ENCODE measurements at places on chromosomes 16 and 17.

DNA sequence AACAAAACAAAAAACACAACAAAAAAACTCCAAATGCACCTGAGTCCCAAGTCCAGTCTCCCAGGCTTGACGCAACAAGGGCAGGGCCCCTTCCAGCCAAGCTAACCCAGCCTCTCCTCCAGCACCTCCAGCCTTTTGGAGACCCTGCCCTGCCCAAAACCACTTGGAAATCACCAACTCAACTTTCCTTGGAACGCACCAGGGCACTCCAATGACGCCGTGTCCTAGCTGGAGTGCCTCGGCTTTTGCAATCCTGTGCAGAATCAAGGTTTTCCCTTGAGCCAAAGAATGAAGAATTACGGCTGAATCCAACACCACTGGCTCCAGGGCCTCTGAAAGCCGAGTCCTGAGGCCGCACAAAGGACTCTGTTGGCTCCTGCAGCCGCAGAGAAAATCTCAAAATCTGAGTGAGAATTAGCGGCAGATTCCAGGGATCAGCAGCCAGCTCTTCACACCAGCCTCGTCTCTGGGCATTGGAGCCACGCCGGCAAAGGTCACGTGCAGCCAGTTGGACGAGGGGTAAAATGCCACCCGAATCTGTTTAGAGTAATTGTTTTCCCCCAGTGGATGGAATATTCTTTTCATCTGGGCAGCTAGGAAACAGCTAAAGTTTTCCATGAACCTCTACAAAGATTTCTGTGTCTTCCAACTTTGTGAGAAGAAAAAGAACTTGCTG is 9.7 kb upstream of the BAIAP2 start:
- DNase-seq: no peak

DNA sequence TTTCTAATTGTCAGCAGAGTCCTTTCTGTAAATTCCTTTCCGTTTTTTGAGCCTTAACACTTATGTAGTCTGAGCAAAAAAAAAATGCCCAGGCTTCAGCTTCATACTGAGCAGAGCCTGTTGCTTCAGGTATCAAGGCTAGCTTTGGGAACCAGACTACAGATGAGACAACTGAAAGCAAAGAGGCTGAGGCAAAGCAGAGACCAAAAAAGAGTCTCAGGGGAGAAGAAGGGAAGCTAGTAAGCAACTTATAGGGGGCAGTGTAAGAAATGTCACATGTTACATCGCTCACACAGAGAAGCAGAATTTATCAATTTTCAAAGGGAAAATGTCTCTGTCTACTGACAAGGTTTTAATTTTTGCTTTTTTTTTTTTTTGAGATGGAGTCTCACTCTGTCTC is 3.3 kb downstream of the HASPIN start:
- DNase-seq: no peak

DNA sequence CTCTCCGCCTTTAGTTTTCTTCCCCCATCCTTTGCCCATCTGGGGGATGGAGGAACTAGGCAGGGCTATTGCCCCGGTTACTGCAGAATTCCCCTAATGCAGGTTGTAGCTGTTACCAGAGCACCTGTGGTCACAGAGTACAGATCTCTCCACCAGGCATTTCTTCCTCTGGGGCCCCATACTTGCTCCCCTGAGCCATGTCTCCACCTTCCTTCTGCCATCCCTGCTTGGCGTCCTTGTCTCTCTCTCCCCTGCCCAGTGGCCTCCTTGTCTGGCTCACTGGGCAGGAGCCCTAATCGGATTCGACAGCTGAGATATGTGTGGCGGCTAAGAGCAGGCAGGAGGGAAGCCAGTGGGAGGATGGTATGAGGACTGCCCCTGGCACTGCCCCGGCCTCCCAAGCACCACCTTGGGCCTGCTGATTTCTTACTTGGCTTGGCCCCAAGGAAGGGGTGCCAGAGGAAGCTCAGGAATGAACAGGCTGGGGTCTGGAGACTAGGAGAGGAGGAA is 2.0 kb downstream of the RARA start:
- no peak for DNase-seq

GRCh38 chr17:4836221-4836620 is 3.1 kb downstream of the MINK1 start:
- DNase-seq: no peak

GRCh38 chr16:23334950-23335349 is 32.8 kb downstream of the SCNN1B start:
- no peak for DNase-seq
